ENCODE measurements at places on chromosomes 3 and 15. TPM values are rescaled to one million over a fixed set of nuclear protein-coding genes. Genes with fewer than 3 reads are reported as not detected.

Gene SLC27A2
- total RNA-seq, result under 0.01 TPM

Gene RASGRP1
- total RNA-seq, result 0.52 TPM

Gene TF
- total RNA-seq, result 3.1 TPM

Gene NTRK3
- 6.8 TPM for total RNA-seq

Gene CPNE9
- total RNA-seq, result 0.52 TPM

Gene GCNT3
- total RNA-seq, result not detected

Gene DUOXA1
- total RNA-seq, result not detected

Gene GOLGA6L7
- total RNA-seq, result not detected

Gene SRGAP3
- total RNA-seq, result 15.7 TPM

Gene FSTL1
- total RNA-seq, result 377 TPM

Gene KBTBD13
- total RNA-seq, result 1.6 TPM

Gene AP3B2
- not detected for total RNA-seq

Gene FOXB1
- total RNA-seq, result not detected

Gene PRSS50
- total RNA-seq, result not detected

Gene HHATL
- total RNA-seq, result 23.0 TPM

Gene TNNC1
- 461 TPM for total RNA-seq

Gene MASP1
- 5.7 TPM for total RNA-seq

Gene GABRB3
- 0.52 TPM for total RNA-seq

Gene HGD
- not detected for total RNA-seq

Gene BCHE
- total RNA-seq, result 42.3 TPM

Gene RASL12
- total RNA-seq, result 15.1 TPM

Gene PIF1
- 2.1 TPM for total RNA-seq

Gene IGF2BP2
- total RNA-seq, result 26.6 TPM

Gene STX19
- not detected for total RNA-seq
